ENCODE measurements at places on chromosomes 12 and 14. TPM values are rescaled to one million over a fixed set of nuclear protein-coding genes. Genes with fewer than 3 reads are reported as not detected.

DNA sequence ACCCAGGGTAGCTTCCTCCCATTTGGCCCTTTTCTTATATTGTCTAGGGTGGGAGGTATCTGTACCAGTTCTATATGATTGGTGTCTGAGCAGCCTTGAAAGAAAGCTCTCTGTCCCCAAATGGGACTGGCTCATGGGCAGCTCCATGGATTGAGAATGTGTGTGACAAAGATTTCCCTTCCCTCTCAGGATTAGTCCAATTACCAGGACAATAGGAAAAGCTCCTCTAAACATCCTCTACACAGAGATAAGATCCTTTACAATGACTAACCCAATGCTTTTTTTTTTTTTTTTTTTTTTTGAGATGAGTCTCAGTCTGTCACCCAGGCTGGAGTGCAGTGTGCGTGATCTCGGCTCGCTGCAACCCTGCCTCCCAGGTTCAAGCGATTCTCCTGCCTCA, 112.1 kb downstream of the SLC35F4 start:
- DNase-seq, result no peak

BEST3 gene
- not detected for total RNA-seq

DNA sequence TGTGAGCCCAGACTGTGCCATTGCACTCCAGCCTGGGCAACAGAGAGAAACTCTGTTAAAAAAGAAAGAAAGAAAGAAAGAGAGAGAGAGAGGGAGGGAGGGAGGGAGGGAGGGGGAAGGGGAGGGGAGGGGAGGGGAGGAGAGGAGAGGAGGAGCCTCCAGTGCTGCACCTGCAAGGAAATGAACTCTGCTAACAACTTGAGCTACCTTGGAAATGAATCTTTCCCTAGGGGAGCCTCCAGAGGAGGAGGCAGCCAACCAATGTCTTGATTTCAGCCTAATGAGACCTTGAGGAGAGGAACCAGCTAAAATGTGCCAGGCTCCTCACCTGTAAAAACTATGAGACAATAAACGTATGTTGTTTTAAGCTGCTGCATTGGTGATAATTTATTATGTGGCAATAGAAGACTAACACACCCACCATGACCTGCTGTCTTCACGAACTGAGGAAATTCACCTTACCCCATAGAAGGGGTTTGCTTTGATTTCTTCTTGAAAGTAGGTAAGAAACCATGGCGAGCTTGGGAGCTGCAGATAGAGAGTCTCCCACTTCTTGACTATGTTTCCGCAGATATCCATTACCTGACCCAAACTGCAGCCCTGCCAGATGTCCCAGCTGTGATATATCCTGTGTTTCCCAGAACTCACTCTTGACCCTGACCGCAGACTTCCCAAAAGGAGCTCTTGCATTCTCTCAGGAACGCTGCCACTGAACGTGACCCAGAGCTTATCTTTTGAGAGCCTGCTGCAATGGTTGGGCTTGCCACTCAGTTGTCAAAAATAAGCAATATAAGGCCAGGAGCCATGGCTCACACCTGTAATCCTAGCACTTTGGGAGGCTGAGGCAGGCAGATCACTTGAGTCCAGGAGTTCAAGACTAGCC, 31.5 kb upstream of the TMPO start:
- DNase-seq, result no peak

DNA sequence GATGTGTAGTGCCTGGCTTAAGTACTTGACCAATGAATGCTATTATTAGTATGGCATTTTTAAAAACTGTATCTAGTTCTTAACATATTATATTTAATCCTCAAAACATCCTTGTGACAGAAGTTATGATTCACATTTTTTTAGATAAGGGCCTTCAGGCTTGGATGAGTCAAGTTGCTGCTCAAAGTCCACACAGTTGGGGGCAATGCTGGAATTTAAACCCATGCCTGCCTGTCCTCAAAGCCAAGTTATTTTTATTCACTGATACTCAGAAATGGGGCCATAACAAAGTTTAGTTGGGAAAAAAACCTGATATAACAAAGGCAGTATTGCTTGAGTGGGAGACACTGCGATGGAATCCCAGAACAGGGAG, 50.6 kb downstream of the RFX4 start:
- DNase-seq, result peak; percentile 49

DNA sequence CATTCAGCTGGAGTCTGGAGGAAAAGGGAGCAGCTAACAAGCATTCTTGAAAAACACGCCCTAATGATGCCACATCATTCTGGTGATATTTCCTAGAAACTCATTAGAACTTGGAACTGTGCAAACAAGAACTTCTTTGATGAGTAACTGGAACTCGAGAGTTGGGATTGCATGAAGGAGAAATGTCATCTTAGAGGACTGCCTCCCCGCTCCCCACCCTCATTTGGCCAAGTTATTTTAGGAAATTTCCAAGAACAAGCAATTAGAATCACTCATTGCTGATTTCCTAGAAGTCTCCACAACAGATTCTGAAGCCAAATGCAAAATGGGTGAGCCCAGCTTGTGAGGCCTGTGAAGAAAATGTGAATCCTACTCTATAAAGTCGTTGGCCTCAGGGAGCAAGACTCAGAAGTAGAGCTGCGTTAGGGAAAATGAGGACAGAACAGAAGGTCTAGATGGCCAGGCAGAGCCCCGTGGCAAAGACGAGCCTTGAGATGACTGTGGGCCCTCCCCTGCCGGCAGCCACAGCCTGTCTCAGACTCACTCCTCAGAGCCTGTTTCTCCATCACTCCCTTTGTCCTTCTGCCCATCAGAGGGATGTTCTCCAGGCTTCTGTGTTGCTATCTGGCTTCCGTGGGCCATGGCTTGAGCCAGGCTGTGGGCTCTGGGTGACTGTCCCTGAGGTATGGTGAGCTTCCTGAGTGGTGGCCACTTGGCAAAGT, 38.4 kb downstream of the RTL1 start:
- no peak for DNase-seq

DNA sequence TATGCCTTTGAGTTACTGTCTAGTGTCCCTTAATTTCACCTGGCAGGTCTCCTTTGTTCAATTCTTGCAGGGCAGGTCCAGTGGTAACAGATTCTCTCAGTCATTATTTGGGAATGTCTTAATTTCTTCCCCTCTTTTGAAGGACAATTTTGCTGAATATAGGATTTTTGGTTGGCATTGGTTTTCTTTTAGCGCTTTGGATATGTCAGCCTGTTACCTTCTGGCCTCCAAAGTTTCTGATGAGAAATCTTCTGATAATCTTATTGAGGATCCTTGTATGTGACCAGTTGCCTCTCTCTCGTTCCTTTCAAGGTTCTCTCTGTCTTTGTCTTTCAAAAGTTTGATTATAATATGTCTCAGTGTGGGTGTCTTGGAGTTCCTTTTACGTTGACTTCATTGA, 38.1 kb downstream of the ZDHHC17 start:
- DNase-seq, result no peak

DNA sequence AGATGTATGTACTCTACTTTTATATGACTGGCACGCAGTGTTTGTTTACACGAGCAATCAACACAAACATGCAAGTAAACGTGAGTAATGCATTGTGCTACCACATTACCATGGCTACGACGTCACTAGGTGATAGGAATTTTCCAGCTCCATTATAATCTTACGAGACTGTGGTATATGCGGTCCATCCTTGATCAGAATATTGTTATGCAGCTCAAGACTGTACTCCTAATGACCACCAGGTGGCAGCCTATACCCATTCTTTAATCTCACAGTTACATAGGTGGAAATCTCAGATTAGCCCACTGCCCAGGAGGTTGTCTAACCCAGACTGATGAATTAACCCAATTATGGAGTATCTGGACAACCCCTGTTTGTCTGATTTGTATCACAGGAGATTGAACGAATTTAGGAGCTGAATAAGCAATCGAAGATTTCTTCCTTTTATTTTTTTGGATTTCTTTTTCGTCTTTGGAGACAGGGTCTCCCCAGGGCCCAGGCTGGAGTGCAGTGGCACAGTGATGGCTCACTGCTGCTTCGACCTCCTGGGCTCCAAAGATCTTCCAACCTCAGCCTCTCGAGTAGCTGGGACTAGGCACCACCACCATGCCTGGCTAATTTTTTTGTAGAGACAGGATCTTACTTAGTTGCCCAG, 8.7 kb upstream of the TESPA1 start:
- peak; percentile 21 for DNase-seq

GRCh38 chr12:124433147-124433874, 134.1 kb downstream of the NCOR2 start:
- no peak for DNase-seq

DNA sequence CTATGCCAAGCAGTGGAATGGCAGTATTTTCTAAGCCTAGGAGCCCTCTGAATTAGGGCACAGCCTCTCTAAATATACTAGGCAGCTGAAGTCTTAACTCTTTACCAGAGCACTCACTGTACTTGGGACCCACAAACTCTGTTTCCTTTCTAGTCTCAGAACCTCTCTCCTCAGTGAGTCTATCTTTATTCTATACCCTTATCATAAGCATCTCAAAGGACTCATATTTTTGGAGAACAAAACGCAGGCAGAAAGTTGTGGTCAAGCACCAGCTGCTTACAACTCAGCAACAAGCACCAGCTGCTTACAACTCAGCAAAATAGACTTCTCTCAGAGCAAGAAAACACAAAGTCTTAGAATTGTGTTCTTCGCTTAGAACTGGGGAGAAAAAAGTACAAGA, 993 bp downstream of the CCDC196 start:
- no peak for DNase-seq

IRAK3 gene
- total RNA-seq, result 4.6 TPM

- DNase-seq, result no peak
These were observed 93.7 kb upstream of the FUT8 start for GRCh38 chr14:65318636-65319506.

SRGAP1 gene
- 0.81 TPM for total RNA-seq

DNA sequence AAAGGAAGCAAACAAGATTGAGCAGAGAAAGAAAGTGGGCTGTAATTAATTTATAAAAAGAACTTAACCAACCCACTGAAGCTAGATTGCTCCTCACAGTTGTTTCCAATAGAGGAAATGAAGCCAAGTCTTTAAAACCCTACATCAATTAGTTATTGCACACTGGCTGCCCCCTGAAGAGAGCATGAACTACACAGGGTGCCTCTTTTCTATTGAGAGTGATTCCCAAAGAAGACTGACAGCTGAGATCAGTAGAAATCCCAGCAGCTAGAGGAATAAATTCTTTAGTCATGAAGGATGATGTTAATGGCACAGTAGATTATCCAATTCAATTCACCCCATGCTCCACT, 8.6 kb upstream of the USP15 start:
- no peak for DNase-seq

- no peak for DNase-seq
These were observed at the start of gene KRT86 for GRCh38 chr12:52274521-52275120. Gene KRT86 (plus strand): TSS chr12:52274645. CDS start chr12:52301917, 27,272 bp downstream.

KRT6C gene
- total RNA-seq, result not detected

- DNase-seq, result no peak
These were observed 393.9 kb downstream of the PAWR start for GRCh38 chr12:79296871-79297270.

GRCh38 chr12:29431513-29431912, 50.5 kb upstream of the ERGIC2 start:
- no peak for DNase-seq

- DNase-seq, result no peak
These were observed 14.1 kb upstream of the OXA1L start for GRCh38 chr14:22752422-22752821.

DNA sequence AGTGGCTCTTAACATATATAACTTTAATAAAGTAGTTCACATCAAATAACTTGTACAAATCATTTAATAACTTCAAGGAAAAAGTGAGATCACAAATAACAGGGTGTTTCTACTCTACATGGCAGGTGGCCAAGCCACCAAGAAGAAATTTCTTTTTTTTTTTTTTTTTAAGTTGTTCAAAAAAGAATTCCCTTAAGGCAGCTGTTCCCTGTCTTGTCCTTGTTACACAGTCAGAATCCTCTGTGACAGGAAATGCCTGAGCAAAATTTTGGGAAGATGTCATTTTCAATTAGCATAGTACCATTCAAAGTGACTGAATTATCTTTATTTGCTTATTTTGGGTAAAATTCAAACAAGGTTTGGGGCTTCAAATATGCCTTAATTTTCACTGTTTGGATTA, 79.4 kb downstream of the LIN7A start:
- no peak for DNase-seq

TPPP2 gene
- total RNA-seq, result not detected

- DNase-seq, result no peak
These were observed 6.3 kb upstream of the PIP4K2C start for GRCh38 chr12:57584690-57585089.

PRH2 gene
- not detected for total RNA-seq

KCNA5 gene
- not detected for total RNA-seq

CYP46A1 gene
- not detected for total RNA-seq

GRCh38 chr12:63079791-63080502, 71.1 kb downstream of the AVPR1A start:
- DNase-seq, result no peak

GRCh38 chr14:29740491-29740890, 187.2 kb downstream of the PRKD1 start:
- DNase-seq, result no peak

PRKD1 gene
- total RNA-seq, result 8.3 TPM

GRCh38 chr12:104615048-104615561, 158.4 kb downstream of the CHST11 start:
- DNase-seq, result no peak

- DNase-seq, result no peak
These were observed 33.8 kb upstream of the PSMA6 start for GRCh38 chr14:35258420-35258819.

DNA sequence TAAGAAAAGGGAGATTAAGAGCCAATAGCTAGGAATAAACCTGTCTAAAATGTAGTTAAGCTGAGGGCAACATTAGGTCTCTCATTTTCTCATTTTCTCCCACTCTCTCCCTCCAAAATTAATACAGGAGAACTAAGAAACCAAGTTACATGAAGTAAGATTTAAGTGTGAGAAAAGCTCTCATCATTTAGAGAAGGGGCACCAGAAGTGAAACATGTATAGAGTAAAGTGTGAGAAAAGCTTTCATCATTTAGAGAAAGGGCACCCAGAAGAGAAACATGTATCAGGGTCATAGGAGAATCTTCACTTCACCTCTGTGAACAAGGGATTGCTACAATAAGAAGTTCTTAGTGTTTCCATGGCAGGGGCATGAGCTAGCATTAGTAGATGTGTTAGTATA, 132.4 kb upstream of the CNTN1 start:
- no peak for DNase-seq

DNA sequence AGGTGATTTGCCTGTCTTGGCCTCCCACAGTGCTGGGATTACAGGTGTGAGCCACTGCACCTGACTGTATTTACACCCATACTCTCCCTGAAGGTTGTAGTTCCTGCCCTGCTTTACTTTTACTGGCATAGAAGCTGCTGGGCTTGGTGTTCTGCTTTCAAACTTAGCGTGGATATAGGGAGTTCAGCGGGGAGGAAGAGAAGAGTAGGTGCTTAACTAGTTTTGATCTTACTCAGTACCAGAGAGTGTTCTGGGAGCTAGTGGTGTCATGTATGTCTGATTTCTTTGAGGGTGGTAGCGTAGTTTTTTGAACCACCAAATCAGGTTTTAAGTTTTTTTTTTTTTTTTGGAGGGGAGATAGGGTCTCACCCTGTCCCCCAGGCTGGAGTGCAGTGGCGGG, 13.8 kb downstream of the RCOR1 start:
- no peak for DNase-seq
